ENCODE measurements at places on chromosomes 11 and 22. TPM values are rescaled to one million over a fixed set of nuclear protein-coding genes. Genes with fewer than 3 reads are reported as not detected.

SLC22A9 gene
- total RNA-seq: not detected

CNGA4 gene
- total RNA-seq: not detected

BDNF gene
- total RNA-seq: 8.1 TPM

AMPD3 gene
- 7.0 TPM for total RNA-seq

MPZL3 gene
- total RNA-seq: 0.41 TPM

SPON1 gene
- 42.9 TPM for total RNA-seq

Data from fibroblast of the aortic adventitia (primary cell).